GM18507 (cell line): ENCODE measurements at places on chromosomes 11 and 22.

DNA sequence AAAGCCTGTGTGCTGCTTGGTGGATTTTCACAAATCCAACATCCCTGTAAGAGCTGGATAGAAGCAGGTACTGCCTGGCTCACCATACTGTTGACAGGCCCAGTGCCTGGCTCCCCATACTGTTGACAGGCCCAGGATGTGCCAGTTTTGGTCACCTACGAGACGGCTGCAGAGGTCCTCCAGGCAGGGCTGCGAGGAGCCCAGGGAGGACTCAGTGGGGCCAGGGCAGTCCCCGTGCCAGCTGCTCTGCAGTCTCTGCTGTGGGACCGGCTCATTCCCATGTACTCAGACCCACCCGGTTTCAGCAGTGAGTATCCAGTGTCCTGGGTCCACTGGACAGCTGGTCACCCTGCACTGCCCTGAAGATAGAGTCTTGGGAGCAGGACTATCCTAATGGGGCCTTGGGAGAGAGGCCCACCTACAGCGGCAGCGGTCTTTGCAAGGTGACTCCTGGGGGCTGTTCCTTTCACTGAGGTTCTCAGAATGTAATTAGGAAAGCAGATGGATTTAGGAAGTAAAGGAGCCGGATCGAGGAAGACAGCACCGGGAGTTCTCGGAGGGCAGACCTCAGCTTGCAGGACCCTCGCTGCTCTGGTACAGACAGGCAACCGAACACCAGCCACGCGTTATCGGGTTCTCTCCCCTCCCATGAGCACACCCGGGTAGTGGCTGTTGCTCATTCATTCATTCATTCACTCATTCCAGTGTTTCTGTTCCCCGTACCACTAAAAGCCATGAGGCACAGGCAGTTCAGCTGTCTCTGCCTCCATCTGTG, 106.1 kb downstream of the CTTN start:
- no peak for DNase-seq

DNA sequence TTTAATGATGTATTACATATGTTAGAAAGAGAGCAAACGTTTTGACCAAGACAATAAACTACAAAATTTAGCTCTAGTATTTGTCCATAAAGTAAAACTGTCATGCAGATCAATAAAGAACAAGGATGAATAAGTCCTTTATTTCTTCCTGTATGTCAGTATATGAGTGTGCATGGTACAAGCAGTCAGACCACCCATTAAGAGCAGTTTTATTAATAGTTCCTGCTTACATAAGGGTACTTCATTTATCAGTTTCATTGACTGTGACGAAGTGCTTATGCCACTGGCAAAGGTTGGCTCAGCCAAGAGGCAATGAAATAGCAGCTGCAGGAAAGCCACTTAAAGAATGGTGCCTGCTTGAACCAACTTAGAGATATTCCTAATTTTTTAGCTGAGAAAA, 913.0 kb upstream of the CNTN5 start:
- no peak for DNase-seq

DNA sequence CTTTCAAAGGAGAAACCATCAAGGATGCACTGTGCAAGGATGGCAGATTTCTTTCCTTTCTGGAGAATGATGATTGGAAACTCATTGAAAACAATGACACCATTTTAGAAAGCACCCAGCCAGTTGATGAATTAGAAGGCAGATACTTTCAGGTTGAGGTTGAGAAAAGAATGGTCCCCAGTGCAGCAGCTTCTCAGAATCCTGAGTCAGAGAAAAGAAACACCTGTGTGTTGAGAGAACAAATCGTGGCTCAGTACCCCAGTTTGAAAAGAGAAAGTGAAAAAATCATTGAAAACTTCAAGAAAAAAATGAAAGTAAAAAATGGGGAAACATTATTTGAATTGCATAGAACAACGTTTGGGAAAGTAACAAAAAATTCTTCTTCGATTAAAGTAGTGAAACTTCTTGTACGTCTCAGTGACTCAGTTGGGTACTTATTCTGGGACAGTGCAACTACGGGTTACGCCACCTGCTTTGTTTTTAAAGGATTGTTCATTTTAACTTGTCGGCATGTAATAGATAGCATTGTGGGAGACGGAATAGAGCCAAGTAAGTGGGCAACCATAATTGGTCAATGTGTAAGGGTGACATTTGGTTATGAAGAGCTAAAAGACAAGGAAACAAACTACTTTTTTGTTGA, 9.8 kb downstream of the FAM111A start:
- no peak for DNase-seq

GRCh38 chr11:63510360-63511047, 4.6 kb downstream of the LGALS12 start:
- no peak for DNase-seq

DNA sequence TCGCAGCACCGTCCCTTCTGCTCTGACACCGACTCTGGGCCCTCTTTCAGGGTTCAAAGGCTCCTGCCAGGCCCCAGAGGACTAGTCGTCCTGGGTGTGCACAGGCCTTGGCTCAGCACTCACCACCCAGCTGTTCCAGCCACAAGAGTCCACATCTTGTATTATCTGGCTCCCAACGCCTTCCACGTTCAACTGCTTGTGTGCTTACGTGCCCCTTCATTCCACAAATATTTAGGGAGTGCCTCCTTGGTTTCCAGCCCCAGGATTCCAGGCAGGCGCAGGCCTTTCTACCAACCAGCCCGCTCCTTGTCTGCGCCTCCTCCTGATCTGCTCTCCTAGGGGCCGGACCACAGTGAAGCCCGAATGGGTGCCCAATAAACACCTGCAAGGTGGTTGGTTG, 70.9 kb downstream of the SCUBE1 start:
- no peak for DNase-seq

DNA sequence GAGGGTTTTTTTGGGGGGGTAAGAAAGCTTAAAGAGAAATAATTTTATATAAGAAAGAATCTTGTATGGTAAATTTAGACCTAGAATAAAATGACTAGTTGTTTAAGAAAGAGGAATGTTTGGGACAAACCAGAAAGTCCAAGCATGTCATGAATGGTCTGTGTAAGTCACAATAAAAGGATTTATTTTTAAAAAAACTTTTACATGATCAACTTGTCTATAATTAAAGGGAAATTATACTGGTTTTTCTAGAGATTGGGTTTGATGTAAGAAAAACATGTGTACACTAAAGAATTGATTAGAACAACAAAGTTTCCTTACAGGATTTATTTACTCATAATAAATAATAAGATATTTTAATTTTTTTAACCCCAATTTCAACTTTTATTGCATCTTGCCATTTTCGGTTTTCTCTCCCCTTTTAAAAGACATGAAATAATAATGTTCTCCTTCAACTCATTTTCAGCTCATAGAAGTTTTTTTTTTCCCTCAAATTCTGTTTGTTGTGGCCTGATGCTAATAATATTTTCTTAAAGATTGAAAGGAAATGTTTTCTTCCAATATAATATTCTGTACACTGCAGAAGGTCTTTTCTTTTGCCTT, 35.4 kb upstream of the INCENP start:
- DNase-seq: no peak

DNA sequence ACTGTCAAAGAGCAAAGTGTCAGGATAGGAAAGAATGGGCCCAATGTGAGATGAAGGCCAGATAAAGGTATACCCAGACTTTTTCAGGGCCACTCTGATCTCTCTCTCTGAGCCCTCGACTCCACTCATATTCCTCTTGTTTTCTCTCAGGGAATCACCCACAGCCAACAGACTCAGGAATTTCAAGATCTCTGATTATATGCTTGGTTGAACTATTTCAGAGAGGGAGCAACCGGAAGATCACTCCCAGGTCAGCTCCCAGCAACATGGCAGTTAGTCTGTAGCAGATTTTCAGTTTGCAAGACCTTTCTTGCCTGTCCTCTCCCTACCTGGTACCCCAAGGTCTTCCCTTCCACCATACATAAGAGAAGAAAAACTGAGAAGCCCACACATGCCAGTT, 102.5 kb downstream of the C11orf58 start:
- DNase-seq: no peak

DNA sequence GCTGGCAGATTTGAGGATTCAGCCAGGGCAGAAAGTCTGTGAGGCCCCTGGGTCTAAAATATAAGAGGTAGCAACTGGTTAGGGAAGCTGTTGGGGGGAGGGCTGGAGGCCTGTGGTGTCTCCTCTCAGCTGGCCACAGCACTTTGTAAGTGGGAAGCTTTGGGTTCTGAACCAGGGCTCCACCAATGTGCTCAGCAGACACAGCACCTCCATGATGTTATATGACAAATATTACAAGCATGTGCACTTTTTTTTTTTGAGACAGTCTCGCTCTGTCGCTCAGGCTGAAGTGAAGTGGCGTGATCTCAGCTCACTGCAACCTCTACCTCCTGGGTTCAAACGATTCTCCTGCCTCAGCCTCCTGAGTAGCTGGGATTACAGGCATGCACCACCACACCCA, 8.0 kb downstream of the ARHGAP1 start:
- DNase-seq: no peak

DNA sequence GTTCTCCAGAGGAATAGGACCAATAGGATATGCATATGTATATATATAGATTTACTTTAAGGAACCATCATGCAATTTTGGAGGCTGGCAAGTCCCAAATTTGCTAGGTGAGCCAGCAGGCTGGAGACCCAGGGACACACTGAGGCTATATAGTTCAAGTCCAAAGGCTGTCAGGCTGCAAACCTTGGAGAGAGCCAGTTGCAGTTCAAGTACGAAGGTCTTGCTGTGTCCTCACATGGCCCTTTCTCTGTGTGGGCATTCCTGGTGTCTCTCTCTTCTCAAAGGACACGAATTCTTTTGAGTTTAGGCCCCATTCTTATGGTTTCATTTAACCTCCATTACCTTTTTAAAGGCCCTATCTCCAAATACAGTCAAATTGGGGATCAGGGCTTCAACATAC, 134.4 kb upstream of the SORL1-AS1 start:
- DNase-seq: no peak

GRCh38 chr22:30860176-30861105, 108.1 kb downstream of the MORC2 start:
- no peak for DNase-seq

DNA sequence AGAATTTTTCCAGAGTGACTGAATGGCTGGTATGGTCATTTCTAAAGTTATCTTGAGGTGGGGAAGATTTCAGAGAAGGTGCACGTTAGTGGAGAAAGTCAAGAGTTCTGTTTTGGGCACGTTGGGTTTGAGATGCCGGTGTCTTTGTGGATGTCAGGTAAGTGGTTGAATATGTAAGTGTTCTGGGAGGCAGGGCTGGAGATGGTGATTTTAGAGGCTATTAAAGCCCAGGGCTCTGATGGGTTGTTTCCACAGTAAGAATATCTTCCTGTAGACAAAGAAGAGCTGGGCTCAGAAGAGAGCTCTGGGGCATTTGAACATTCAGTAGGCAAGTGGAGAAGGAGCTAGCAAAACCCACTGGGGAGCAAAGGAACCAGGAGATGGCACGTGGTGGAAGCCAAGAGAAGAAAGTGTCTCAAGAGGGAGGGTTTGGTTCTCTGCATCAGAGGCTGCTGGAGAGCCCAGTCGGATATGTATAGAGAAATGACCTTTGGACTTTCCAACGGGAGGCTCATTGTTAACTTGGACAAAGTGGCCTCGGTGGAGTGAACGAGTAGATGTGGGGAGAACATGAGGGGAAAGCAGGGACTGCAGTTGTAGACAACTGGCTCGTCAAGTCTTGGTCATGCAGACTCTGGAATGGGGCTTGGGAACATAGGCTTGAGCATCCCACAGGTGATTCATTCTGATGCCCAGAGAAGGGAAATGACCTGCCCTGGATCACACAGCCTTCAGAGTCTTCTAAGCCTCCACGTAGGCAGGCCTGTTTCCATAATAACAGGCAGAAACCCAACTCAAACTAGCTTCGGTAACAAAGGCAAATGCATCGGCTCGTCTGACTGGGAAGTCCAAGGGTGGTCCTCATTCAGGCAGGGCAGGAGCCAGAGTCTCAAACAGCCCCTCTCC, 98.4 kb upstream of the PARVA start:
- no peak for DNase-seq

- DNase-seq: no peak
These were observed 81.5 kb downstream of the STK33 start for GRCh38 chr11:8512547-8512946.

- DNase-seq: no peak
These were observed 715 bp upstream of the PRR5 start for GRCh38 chr22:44701187-44701790.

GRCh38 chr11:101091781-101092180, 37.8 kb downstream of the PGR start:
- DNase-seq: no peak

DNA sequence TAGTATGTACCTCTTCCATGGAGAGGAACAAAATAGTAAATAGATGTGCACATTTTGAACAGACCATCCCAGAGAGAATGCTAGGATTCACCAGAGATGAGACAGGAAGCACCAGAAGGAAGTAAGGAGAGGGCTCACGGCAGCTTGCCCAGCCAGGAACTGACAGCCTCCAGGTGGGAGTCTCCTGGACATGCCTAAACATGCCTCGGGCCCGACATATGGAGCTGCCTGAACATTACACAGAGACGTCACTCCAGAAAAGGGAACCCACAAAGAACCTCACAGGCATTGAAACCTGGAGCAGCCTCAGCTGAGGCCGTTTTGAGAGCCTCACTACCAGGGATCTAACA, 67.4 kb downstream of the BRD1 start:
- no peak for DNase-seq

DNA sequence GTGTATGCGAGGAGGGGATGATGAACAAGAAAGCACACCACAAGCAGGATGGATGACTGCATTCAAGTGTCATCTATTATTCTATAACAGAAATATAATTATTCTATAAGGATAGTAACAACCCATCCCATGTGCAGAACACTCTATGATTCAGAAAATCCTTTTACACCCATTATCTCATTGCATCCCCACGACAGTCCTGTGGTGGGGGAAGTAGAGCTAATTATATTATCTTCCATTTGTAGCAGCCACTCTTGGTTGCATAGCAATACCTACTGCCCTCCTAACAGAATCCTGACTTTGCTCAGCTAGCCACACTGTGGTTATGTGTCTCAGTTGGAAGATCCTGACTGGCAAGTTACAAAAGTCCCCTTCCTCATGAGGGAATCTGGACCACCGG, 406.5 kb upstream of the NARS2 start:
- no peak for DNase-seq

GRCh38 chr22:24601217-24602104, 1.5 kb upstream of the GGT1 start:
- DNase-seq: no peak
